Stimulated activated CD4-positive, alpha-beta T cell treated with anti-CD3 and anti-CD28 coated beads, Interleukin-1b, Interleukin-23, amount 100 ng/mL, for 48 hours (primary cell): ENCODE measurements at places on chromosomes 4 and X.

GRCh38 chr4:77310931-77311330, 153.9 kb downstream of the CCNG2 start:
- DNase-seq: no peak

DNA sequence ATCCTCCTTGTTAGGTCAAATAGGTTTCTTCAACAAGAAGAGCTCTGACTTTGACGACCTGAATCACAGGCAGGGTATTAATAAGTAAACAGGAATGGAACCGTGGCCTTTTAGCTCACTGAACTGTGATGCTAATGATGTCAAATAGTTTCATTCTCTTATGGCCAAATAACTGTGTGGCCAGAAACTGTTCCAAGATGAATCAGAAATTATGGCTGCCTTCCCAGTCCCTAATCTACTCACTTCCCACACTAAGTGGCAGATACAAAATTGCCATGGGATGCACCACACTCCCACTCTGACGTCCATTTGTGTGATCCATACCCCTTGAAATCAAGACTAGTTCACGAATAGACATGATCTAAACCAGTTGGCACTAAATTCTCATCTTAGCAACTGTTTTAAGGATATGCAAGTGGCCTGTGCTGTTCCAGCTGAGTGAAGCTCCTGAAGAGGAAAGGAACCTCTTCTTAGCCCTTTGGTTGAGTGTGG, 455.4 kb downstream of the IL15 start:
- no peak for DNase-seq

- DNase-seq: no peak
These were observed 133.0 kb upstream of the RASGEF1B start for GRCh38 chr4:81604683-81605218.

DNA sequence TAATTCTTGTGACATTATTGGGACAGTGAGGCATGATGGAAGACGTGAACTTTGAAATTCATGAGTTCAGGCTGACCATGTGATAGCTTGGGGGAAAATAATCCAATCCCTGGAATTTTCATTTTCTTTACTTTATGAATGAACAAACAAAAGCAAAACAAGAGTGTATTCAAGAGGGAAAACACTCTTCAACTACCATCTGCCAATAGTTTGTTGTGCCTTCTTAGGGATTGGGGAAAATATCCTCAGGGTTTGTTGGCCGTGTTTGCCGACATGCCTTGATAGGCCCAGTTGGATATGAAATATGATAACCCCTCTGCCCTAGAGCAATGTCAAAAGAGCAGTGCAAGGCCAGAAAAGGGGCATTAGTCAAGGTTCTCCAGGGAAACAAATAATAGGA, 80.8 kb upstream of the CLNK start:
- DNase-seq: no peak

GRCh38 chr4:62118558-62118957, 918.4 kb downstream of the ADGRL3 start:
- DNase-seq: no peak

- no peak for DNase-seq
These were observed 15.9 kb upstream of the XKRX start for GRCh38 chrX:100944601-100945000.

GRCh38 chr4:73606465-73606974, 13.7 kb downstream of the RASSF6 start:
- no peak for DNase-seq

DNA sequence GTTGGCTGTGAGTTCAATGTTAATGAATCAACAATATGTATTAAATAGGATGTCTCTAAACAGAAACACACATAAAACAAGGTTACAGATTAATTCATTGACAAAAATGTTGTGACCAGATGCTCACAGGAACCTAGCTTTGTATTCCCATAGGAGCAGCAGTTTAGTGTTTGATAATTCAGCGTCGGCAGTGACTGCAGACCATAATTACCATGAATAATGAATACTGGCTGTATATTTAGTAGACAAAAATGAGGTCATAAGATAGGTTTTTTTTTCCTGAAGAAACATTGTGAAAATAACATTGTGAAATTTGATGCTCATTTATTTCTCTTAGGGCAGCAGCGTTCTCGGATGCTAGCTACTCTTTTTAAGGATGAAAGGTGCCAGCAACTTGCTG, 27.8 kb downstream of the COPS4 start:
- DNase-seq: no peak

GRCh38 chr4:20538905-20539304, 161.4 kb upstream of the PACRGL start:
- DNase-seq: no peak
